NCI-H748 treated with DMSO at 0.1 percent for 48 hours (cell line): ENCODE measurements at places on chromosomes 2 and 18.
A peak's percentile ranks its signal among the peaks of the same experiment; 100 is the strongest.

DNA sequence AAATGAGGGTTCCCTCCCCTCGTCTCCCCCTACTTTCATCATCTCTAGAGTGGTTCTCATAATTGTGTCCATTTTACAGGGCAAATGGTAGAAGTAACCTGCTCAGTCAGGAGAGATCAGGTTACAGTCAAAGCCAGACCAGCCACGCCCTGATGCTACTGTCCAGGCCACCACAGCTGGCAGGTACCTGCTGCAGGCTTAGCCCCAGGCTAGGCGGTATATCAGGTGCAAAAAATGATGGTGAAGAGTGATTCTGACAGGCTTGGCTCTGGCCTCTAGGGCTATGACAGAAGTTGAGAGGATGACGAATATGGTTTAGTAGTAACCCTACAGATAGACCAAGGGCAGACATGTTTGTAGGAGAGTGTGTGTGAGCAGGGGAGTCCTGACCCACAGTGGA lies 67.1 kb downstream of the HAUS1 start:
- no peak for DNase-seq

- DNase-seq: no peak
These were observed 65.8 kb downstream of the DCDC2C start for GRCh38 chr2:3768960-3769765.

DNA sequence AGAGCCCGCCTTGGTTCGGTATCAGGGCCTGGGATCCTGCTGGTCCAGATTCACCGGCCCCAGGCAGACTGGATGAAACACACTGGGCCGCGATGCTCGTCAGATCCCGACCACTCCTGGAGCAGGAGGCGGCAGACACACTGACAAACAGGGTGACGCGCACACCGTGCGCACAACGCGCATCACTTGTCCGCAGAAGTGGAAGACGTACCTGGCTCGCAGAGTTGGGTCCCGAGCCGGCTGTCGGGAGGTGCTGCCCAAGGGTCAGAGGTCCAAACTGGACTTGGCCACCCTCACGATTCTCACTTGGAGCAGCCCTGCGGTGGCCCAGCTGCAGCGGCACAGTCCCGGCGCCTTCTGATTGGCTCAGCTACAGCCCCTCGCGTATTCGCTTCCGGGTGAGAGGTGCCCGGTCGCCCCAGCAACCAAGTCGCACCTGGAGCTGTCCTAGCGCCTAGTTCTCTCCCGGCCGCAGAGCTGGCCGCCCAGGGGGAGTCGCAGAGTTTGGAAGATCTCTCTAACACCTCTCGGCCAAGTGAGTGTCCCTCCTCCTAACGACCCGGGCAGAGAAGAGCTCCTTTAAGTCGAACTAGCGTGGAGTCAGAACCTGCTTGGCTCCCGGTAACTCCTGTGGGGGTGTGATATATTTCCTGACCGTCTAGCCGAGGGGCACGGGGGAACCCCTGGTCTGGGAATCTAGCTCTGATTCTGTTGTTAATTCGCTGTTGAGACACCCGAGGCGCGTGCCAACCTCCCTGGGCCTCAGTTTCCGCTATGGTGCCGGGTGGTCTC lies at the start of the genes DHX57 and MORN2:
Gene DHX57, minus strand, starts transcription at position 359 of the 792 bp plus-strand sequence. CDS start 7,529 bp downstream, outside the sequence.
Gene MORN2, plus strand, starts transcription at position 401 of the 792 bp plus-strand sequence.
- DNase-seq: peak; percentile 56

DNA sequence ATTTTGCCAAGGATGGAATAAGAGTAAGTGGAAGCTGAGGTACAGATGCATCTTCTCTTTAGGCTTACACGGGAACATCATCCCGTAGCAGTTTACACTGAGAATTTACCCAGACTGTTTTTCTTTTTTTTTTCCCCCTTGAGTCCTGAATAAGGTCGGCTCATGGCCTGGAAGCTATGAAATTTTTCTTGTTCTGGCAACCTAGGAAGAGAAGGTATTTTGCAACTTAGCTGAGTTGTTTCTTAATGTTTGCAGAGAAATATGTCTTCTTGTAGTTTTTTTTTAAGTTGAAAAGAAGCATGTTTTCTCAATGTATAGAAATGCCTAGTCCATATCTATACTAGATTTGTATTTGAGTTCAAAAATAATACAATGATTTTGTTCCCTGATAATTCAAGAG lies 712.5 kb downstream of the TDRD15 start:
- no peak for DNase-seq

GRCh38 chr18:64175432-64175831 lies 26.5 kb upstream of the LINC00305 start:
- no peak for DNase-seq

DNA sequence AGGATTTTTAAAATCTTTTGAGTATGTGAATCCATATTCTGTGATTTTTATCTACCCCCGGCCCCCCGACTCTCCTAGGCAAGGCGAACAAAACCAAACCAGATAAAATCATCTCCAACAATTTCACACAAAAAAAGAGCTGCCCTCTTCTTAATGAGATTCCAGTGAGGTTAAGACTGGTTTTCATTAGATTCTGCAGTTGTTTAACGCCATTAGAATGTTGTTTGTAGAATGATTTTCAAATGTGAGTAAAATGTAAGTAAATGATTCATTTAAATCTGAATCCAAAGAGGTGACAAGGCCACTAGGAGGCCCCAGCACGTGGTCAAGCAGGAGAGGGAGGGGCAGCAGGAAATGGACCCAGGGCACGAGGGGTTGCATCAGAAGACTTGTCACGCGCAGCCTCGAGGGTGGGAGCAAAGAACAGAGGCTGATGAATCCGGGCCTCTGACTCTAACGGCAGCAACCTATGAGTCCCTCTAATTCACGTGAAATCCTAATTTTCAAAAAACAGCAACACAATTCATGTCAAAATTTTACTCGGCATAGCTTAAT lies 24.3 kb upstream of the KLHL29 start:
- no peak for DNase-seq

GRCh38 chr18:27520401-27520800 lies 335.3 kb upstream of the CHST9 start:
- DNase-seq: no peak

DNA sequence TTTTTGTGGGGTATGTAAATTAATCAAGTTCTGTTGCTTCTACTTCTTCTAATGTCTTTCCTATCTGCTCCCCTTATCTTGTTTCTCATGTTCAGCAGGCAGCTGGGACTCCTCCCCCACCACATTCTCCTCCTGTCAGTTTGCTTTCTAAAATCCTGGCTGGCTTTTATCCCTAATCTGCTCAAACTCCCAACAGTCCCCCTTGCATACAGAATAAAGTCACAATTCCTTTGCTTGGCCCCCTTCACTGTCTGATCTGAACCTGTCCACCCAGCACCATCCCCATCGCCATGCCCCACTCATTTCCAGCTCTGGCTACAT lies 2.2 kb downstream of the CFAP221 start:
- no peak for DNase-seq

DNA sequence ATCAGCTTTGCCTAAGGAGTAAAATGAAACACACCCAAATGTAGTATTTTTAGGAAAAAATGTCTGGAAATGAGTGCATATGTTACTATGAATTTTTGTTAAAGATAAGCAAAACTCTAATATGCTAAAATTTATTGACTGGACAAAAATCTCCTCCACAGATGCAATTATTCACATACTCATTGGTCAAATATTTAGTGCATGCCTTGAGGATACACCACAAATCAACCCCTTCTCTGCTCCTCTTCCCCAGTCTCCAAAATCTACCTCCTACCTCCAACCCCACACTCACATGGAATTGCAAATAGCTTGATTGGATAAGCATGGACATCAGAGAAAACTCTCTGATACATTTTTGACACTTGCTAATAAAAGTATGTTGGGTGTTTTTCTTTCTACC lies 95.6 kb upstream of the CDC42EP3 start:
- DNase-seq: no peak

- no peak for DNase-seq
These were observed 186.5 kb downstream of the RTP5 start for GRCh38 chr2:242056026-242056425.

DNA sequence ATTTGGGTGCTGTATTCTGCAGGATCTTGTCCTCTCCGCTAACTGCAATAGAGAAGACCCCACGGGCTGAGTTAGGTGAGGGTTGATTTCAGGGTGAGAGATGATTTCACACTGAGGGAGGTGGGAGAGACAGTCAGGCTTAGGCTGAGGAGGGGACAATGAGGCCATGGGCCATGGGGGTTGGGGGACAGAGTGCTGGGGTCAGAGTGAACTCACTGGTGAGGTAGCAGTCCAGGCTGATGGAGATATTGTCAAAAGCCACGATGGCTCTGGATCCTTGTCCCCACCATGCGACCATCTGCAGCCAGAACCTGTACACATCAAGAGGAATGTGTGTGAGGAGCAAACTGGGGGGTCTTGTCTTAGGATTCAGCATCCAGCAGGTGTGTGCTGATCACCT lies 160.0 kb downstream of the CLIP4 start:
- DNase-seq: no peak

DNA sequence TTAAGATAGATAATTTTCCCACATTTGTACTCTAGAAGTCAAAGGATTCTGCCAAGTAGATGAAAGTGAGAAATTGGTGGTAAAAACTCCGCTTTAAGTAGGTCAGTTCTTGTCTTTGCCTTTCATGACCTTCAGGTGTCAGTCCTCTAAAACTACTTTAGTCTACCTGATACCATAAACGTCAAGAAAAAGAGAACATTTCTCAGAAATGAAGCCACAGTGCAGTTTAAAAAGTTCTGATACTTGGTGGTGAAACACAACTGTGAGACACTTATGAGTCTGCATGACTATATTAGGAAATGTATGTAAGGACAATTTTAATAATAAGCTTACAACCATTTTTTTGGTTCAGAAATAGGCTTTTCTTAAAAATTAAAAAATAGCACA lies 583.3 kb downstream of the SATB2 start:
- no peak for DNase-seq

DNA sequence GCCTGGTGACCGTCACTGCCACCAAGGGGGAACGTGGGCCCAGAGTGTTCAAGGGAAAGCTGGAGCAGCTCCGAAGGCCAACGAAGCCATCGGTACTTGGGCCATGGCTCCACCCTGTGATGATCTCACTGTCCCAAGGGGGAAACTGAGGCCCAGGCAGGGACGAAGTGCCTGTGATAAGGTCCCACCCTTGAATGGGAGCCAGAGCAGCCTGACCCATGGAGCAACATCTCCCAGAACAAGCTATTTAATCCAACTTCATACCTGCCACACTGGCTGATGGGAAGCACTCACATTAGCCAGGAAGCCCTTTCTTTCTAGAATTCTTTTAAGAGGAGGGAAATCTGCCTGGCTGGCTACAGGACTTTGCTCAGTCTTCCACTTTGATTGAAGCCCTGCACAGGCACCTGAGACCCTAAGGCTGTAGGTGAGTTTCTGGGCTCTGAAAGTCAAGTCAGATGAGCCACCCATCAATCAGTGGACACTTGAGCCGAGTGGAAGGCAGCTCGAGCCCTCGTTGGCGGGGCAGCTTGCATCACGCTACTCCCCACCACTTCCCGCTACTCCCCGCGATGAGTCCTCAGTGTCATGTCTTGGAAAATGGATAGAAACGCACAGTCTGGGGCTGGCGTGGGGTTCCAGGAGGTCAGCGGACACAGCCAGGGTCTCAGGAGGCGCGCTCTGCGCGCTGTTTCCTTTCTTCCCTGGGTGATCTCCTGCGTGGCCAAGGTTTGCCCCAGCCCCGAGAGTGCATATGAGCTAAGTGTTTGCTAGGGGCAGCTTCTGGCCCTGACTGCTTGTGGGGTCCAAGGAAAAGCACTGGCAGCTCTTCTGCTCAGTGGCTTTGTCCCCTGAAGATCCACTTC lies 2.5 kb upstream of the HS6ST1 start:
- DNase-seq: no peak

GRCh38 chr2:60500861-60501260 lies 52.6 kb downstream of the BCL11A start:
- DNase-seq: no peak
